Esophagus mucosa (tissue), 1 donor: ENCODE measurements at places on chromosomes 12 and 14. TPM values are rescaled to one million over a fixed set of nuclear protein-coding genes. Genes with fewer than 3 reads are reported as not detected.

The THTPA gene
- total RNA-seq, result 7.6 TPM

The LRIG3 gene
- 28.2 TPM for total RNA-seq

The DPF3 gene
- 1.1 TPM for total RNA-seq

The TAS2R50 gene
- 0.68 TPM for total RNA-seq

GRCh38 chr12:130461839-130462557 is 124.3 kb downstream of the PIWIL1 start:
- ATAC-seq, result no peak

DNA sequence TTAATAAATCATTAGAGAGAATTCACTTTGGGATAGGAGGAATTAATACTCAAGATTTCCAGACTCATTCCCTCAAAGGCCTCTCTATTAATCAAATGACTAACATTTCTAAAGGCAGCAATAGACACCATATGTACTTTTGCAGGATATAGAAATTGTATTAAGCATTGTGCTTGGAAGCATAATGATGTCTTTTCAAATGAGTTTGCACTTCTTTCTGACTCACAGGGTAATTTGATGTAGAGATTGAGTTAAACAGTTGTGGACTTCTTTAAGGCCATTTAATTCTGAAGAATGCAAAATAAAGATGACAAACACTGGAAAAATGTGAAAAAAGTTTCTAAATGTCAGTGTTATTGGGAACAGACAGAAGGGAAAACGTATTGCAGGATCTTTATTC is 63.4 kb upstream of the CSRP2 start:
- no peak for ATAC-seq

DNA sequence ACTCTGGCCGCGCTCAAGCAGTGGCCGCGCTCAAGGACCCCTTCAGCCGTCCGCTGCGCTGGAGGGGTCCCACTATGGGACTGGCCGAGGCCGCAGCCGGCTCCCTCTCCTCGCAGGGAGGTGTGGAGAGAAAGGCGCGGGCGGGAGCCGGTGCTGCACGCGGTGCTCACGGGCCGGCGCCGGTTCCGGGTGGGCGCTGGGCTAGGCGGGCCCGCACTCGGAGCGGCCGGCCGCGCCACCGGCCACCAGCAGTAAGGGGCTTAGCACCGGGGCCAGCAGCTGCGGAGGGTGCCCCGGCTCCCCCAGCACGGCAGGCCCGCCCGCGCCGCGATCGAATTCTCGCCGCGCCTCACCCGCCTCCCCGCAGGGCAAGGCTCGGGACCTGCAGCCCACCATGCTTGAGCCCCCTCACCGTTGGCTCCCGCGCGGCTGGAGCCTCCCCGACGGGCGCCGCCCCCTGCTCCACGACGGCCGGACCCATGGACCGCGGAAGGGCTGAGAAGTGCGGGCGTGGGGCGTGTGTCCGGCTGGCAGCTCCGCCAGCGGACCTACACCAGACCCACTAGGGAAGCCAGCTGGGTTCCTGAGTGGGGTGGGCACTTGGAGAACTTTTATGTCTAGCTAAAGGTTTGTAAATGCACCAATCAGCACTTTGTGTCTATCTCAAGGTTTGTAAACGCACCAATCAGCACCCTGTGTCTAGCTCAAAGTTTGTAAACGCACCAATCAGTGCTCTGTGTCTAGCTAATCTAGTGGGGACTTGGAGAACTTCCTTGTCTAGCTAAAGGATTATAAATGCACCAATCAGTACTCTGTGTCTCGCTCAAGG is 49.5 kb downstream of the KLHL28 start:
- ATAC-seq, result peak; percentile 45

DNA sequence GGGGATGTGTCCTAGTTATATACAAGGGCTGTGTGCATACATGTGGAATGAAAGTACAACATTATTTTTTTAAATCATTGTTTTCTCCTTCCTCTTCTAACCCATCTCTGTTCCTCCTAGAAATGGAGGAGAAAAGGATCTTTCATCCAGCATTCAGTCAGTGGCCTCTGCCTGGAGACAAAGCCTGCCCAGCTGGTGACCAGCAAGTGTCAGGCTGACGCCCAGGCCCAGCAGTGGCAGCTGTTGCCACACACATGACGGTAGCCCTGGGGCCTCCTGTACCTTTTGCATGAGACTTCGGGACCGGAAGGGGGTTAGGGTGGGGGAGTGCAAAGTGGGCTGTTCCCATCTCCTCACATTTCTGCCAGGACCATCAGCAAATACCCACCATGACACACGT is 46.2 kb downstream of the ERH start:
- ATAC-seq, result no peak

- no peak for ATAC-seq
These were observed 129.3 kb upstream of the RASSF8 start for GRCh38 chr12:25829192-25829591.

- ATAC-seq, result no peak
These were observed 1.8 kb downstream of the PPP1R1A start for GRCh38 chr12:54586620-54587019.

- ATAC-seq, result no peak
These were observed 963.2 kb downstream of the DIO2 start for GRCh38 chr14:79248126-79248525.
